Stimulated activated CD8-positive, alpha-beta memory T cell treated with anti-CD3 and anti-CD28 coated beads, Interleukin-4, amount 100 ng/mL, for 1 hour (primary cell): ENCODE measurements at places on chromosomes 16 and 17.
A peak's percentile ranks its signal among the peaks of the same experiment; 100 is the strongest.

GRCh38 chr17:35774499-35774898 is 13.8 kb downstream of the C17orf50 start:
- no peak for DNase-seq

DNA sequence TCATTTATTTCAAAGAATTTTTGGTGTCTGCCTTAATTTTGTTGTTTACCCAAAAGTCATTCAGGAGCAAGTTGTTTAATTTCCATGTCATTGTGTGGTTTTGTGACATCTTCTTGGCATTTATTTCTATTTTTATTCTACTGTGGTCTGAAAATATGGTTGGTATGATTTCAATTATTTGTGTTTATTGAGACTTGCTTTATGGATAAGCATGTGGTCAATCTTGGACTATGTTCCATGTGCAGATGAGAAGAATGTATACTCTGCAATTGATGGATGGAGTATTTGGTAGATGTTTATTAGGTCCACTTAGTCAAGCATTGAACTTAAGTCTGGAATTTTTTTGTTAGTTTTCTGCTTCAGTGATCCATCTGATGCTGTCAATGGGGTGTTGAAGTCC is 383.0 kb downstream of the PMP22 start:
- DNase-seq, result no peak

DNA sequence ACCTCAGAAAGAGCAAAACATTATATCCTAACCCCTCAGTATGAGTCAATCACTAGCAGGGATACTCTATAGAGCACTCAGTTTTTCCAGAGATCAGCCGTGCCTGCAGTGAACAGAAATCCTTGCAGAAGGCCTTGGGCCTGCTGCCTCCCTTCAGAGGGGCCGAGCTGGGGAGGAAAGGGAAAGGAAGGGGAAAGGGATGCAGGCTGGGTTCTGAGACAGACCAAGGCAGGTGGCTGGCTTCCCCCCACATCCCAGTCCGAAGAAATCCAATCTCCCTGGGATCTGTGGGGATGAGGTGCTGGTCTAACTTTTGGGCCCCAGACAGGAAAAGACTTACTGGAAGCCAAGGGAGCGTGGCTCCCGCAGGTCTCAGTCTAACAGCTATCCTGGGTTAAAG is 25.3 kb downstream of the SRL start:
- DNase-seq, result no peak

- no peak for DNase-seq
Measured at GRCh38 chr17:77490361-77491183, 349.8 kb downstream of the SEC14L1 start.

GRCh38 chr16:15608398-15609285 is 34.3 kb downstream of the MARF1 start:
- DNase-seq, result no peak

- DNase-seq, result no peak
Measured at GRCh38 chr16:10741844-10742243, 1.8 kb upstream of the NUBP1 start.

GRCh38 chr16:28042811-28043210 is 20.7 kb downstream of the GSG1L start:
- DNase-seq, result no peak

- no peak for DNase-seq
Measured at GRCh38 chr16:24168856-24169255, 87.3 kb upstream of the CACNG3 start.

DNA sequence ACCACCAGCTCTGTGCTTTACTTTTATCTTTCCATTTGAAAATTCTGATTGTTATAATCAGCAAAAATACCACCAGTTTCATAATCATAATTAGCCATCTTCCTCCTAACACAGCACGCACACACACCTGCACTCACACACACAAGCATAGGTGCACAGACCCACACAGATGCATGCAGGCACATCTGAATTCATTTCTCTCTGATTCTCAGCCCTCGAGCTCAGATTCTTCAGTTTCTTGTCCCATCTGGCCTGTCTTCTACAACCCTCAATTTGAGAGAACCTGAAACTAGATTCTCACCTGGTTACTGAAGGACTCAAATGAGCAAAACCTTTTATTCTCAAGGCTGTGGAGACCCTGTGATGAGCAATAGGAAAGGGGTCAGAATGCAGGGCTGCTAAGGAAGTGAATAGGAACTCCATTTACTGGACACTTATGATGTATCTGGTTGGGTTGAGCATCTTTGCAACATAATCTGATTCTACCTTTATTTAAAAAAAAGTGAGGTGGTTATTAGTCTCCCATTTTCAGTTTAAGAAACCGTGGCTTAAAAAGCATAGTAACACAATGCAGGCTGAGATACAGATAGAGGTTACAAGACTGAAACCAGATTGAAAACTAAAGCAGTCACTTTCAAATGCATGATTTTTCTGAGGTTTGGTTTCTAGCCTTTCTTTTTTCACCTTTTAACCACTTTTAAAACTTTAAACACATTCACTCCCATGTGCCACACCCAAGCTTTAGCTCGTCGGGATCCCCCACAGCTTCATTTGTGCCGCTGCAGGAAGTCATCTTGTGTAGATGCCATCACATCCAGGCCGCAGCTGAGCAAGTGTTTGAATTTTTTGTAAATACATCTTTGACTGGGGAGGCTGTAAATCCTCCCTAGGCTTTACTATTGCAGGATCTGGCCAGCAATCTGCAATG is 9.4 kb downstream of the KRT33A start:
- DNase-seq, result peak; percentile 13

- DNase-seq, result peak; percentile 36
Measured at GRCh38 chr17:42484304-42484703, 25.6 kb downstream of the ATP6V0A1 start.

- DNase-seq, result no peak
Measured at GRCh38 chr17:68175905-68176304, 71.9 kb upstream of the AMZ2 start.

DNA sequence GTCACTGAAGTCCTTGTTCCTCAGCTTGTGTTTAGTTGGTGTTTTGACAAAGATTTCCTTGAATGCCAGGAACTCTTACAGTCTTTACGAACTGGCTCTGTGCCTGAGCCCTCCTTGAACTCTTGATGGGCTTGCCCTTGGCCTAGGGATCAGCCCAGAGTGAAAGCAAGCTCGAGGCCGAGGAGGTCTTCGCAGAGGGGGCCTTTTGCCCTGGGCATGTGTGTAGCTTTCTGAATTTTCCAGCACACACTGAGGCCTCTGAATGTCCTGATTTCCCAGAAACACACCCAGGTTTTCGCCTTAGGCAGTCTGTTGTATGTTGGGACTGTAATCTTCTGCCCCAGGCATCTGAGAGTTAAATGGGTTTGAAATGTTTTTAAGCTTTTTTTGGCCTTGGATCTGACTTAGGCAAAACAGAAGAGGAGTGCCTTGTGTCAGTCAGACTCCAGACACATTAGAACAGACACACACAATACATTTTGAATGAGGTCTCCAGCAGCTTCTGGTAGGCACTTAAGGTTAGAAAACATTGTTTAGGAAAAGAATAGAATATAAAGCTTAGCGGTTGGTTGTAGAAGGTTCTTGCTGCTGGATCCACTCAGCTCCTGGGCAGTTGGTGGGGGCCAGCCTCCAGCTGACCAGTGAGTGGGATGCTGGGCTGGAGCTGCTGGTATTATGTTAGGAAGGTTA is 17.1 kb downstream of the FOXK2 start:
- no peak for DNase-seq

DNA sequence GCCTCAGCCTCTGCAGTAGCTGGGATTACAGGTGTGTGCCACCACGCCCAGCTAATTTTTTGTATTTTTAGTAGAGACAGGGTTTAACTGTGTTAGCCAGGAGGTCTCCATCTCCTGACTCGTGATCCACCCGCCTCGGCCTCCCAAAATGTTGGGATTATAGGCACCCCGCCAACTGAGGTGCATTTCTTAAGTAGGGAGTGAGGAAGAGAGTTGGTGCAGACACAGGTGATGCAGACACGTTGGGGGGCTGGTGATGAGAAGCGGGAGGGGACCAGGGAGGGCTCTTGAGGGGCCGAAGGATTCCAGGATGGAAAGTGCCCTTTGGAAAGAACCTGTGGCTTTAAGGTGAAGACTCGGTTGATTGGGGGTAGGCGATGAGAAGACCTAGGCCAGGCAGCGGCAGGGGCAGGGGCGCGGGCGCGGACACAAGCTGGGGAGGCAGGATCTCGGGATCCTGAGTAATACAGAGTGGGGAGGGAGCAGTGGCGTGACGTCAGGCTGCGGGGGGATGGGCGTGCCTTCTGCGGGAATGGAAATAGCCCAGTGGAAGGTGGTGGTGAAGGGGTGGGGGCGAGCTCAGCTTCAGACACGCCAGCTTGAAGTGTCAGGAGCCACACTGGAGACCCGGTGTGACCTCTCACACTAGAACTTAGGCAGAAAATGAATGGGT is 2.5 kb upstream of the ATP6V0C start:
- DNase-seq, result no peak

- no peak for DNase-seq
Measured at GRCh38 chr16:84308120-84308519, 13.4 kb downstream of the WFDC1 start.

- no peak for DNase-seq
Measured at GRCh38 chr16:22191532-22192260, 14.4 kb upstream of the EEF2K start.

DNA sequence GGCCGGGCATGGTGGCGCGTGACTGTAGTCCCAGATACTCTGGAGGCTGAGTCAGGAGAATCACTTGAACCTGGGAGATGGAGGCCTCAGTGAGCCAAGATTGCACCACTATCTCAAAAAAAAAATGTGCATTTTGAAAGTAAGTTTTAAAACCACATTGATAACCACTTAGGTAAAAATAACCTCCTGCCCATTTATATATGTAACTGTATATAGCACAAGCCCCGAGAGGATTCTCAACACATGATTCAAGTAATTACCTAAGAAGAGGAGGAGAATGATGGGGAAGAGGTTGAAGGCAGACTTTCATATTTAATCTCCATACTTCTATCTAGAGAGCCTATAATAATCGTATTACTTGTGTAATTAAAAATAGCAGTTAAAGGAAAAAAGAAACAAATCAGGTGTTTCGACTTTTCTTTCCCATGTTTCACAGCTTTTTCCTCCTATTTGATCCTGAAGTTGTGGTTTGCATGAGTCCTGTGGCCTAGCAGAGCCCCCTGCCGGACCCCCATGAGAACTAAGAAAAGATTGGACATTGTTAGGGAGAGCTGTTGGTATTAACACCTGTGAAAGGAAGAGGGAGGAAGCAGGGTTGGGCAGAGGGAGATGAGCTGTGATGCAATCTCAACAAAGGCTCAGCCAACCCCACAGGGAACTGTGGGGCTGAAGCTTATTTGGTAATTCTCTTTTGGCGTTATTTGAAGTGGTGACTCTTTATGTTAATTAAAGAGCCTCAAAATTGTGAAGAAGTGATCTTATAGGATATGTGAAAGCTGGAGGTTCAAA is 22.1 kb downstream of the PMFBP1 start:
- no peak for DNase-seq

GRCh38 chr17:46869296-46869695 is 17.9 kb downstream of the WNT9B start:
- DNase-seq, result no peak

DNA sequence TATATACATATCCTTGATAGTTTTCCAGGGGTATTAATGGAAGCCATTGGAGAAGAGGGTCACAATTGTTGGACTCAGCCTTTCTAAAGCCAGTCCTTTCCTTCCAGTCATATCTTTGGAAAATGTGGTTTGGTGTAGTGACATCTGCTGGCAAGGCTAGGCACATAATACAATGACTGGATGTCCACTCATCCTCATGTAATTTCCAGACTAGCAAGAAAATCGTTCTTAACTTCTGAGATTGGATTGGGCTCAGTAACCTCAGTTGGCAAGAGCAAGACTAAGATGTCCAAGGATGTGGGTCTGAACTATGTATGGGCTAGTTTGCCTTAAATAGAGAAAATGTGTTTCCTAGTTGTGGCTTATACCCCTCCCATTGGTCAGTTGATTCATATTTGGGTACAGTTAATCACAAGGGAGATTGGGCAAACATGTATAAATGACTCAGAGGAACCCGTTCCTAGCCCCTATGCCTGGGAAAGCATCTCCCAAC is 8.7 kb upstream of the KAT7 start:
- DNase-seq, result no peak

DNA sequence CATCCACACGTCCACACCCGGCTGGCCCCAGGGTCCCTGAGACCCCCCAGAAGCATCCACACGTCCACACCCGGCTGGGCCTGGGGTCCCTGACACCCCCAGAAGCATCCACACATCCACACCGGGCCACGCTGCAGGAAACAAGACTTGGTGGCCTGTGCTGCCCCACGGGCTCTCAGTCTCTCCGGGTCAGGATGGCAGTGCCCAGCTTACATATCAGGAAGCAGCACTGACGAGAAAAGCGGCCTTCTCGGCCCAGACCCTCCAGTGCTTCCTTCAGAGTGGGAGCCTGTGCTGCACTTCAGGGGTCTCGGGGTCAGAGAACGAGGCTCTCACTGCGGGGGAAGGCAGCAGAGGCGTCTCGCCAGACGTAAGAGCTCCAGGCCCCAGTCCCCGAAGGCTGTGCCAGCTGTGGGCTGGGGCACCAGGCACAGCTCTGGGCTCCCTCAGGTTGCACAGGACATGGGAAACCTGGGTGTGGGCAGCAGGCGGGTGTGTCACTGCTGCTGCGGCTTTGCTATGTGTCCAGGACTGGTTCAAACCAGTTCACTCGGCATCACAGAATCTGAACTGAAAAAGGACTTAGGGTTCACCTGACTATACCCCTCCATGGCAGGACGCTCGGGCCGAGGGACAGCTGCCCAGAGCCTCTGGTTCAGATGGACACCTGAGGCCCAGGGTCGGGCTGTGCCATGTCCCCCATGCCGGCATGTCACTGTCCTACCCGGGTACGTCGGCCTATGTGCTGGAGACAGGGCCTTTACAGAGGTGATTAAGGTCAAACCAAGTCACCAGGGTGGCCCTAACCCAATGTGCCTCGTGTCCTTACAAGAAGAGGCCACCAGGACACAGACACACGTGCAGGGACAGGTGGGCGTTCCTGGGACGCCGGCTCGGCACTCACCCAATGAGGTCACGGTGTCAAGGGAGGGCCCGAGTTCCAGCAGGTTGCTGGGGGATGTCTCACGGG is 40.2 kb upstream of the CHMP6 start:
- DNase-seq, result no peak

- DNase-seq, result no peak
Measured at GRCh38 chr16:52861614-52862022, 191.1 kb downstream of the CHD9NB start.

GRCh38 chr16:87959391-87959990 is 8.3 kb downstream of the BANP start:
- DNase-seq, result no peak

- DNase-seq, result no peak
Measured at GRCh38 chr16:79124016-79124756, 476.4 kb downstream of the MAF start.

DNA sequence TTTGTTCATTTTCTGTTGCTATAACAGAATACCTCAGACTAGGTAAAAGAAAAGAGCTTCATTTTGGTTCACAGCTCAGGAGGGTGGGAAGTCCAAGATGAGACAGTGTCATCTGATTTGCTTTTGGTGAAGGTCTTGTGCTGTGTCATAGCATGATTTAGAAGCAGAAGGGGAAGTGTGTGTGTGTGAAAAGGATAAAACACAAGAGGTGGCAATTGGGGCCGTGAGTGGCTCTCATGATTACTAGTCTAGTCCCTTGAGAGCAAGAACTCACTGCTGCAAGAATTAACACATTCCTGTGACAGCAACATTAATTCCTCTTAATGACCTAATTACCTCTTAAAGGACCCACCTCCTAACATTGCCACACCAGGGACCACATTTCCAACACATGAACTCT is 8.3 kb downstream of the SLC35G3 start:
- DNase-seq, result no peak
